ENCODE measurements at places on chromosomes 13 and 19.

DNA sequence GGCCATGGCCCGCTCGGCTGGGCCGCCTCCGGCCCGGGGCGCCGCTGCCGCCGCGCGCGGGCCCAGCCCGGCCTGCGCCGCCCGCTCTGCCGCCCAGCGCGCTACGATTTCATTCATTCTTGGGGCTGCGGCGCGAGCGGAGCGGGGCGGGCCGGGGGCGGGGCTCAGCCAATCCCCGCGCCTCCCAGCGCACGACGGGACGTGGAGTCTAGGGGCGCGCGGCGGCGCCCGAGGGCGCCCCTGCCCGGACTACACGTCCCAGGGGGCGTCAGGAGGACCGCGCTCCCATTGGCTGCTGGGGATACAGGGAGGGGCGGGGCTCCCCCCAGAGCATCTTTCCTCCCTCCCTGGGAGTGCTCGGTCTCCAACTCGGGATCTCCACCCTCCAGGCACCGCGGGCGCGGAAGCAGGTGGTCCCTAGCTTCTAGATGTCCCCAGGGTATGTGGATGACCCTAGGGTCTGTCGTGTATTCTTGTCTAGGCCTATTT, 5.6 kb upstream of the DPF1 start:
- DNase-seq: peak; percentile 15

- no peak for DNase-seq
Observed at GRCh38 chr13:44395976-44396694, 22.5 kb downstream of the SERP2 start.

- DNase-seq: no peak
Observed at GRCh38 chr13:30333616-30334015, 26.3 kb upstream of the KATNAL1 start.

- DNase-seq: no peak
Observed at GRCh38 chr13:98349731-98350305, 172.7 kb upstream of the RNF113B start.

GRCh38 chr19:45785097-45785496, 2.8 kb upstream of the DMPK start:
- no peak for DNase-seq

DNA sequence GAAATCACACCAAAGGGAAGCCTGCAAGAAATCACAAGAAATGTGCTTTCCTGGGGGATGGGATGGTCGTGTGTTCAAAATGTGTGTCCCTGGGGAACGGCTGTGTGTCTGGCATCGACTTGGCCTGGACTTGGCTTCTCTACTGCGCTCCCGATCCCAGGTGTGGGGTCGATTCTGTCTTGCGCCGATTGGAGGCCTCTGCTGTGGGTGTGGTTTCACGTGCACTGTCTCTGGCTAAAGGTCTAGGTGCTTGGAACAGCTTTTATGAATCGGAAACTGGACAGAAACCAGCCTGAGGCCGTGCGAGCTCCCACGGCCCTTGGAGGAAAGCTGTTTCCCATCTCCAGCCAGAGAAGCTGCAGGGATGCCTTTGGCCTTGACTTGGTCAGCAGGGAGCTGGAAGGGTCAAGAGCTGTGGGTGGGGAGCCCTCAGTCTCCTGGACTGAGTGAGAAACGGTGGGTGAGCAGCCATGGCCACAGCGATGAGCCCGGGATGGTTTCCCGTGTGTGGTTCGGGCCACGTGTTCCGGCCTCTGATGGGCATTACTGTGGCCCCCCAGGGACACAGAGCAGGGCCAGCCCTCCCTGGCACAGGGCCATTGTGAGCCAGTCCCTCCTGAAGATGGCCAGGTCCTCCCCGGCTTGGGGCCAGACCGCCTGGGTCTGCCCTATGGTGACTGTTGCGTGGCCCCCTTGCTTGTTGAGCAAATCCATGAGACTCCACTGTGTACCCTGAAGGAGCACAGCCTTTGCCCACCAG, 29.7 kb downstream of the MCF2L start:
- DNase-seq: no peak

DNA sequence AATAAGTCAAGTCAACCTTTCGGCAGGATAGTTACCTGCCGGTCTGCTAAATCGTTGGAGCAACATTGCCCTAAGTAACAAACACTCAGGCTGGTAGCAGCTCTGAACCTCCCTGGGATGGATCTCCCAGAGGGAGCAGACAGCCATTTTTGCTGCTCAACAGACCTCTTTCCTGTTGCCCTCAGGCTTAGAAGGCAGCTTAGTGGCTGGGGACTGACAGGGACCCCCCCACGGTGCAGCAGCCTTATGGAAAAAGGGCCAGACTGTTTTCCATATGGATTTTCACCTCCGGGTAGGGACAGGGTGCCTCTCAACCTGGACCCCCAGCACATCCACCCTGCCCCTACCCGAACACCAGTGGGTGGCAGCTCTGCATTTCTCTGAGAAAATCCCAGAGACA, 49.7 kb downstream of the UBL3 start:
- no peak for DNase-seq

- DNase-seq: no peak
Observed at GRCh38 chr19:49926515-49926914, 2.5 kb upstream of the ATF5 start.

DNA sequence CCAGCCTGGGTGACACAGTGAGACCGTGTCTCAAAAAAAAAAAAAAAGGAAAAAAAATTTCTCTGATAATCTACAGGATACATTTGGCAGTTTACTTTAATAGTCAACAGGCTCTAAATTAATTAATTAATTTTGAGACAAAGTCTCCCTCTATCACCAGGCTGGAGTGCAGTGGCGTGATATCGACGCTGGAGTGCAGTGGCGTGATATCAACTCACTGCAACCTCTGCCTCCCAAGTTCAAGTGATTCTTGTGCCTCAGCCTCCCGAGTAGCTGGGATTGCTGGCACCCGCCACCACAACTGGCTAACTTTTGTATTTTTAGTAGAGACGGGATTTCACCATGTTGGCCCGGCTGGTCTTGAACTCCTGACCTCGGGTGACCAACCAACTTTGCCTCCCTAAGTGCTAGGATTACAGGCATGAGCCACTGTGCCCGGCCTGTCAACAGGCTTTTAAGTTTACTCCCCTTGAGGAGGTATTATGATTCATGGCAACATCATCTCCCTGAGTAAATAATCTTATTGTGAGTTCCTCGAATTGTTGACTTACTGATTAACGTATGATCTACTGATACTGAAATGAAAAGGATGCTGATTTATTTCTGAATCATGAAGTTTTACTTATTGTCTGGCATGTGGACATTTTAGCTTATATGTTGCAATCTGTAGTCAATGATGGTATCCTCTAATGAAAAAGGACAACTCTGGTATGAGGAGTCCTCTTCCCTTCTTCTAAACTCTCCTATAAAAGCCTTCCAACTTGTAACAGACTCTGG, 21.3 kb upstream of the MTRF1 start:
- no peak for DNase-seq

All from immature natural killer cell (primary cell).